ENCODE measurements at places on chromosomes 7 and 10. TPM values are rescaled to one million over a fixed set of nuclear protein-coding genes. Genes with fewer than 3 reads are reported as not detected.

- DNase-seq = no peak
- H3K4me3 ChIP-seq = no peak overlapping the region
- no peaks in the 10 kb centered on the region for H3K36me3 ChIP-seq
- H3K27ac ChIP-seq = no peak overlapping the region
- H3K4me1 ChIP-seq = peaks cover 5% of the 10 kb centered on the region
- no peaks in the 10 kb centered on the region for H3K27me3 ChIP-seq
These were observed 87.8 kb upstream of the LRRTM3 start for GRCh38 chr10:66837990-66838389.

DNA sequence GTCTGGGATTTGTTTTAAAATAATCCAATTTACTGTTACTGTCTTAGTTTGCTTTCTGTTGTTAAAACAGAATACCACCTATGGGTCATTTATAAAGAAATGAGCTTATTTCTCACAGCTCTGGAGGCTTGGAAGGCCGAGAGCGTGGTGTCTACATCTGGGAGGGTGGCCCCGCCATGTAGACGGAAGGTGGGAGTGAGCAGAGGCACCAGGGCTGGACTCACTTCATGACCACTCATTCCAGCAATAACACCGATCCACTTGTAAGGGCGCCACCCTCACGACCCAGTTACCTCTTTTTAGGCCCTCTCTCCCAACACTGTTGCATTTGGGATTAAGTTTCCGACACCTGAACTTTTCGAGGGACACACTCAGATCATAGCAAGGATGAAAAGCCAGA, 36.2 kb upstream of the CFAP46 start:
- H3K4me3 ChIP-seq = no peak overlapping the region
- no peaks in the 10 kb centered on the region for H3K36me3 ChIP-seq
- H3K27ac ChIP-seq = no peak overlapping the region
- H3K4me1 ChIP-seq = no peaks in the 10 kb centered on the region
- H3K27me3 ChIP-seq = peaks cover 17% of the 10 kb centered on the region

DNA sequence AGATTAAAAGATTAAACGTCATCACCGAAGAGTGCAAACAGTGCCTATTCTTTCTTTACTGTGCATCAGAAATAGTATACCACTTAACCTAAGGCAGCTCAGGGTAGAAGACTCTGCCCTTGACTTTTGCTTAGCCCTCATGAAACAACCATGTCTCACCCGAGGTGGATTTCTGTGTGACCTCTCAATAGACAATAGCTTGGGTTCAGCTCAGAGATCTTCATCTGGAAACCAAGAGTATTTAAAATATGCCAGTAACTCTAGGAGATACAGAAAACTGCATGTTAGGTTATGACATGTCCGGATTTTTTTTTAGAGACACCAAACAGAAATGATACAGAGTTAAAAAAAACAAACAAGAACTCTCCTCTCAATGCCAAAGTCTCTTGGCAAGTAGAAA, 75.8 kb downstream of the JAZF1 start:
- no peaks in the 10 kb centered on the region for H3K36me3 ChIP-seq
- H3K27me3 ChIP-seq = no peaks in the 10 kb centered on the region
- no peak for DNase-seq
- no peaks in the 10 kb centered on the region for H3K4me1 ChIP-seq

GRCh38 chr7:90461219-90461618, 8.2 kb upstream of the PTTG1IP2 start:
- peaks cover 12% of the 10 kb centered on the region for H3K36me3 ChIP-seq
- H3K4me3 ChIP-seq = no peak overlapping the region
- no peak for DNase-seq

Gene SCIN
- not detected for total RNA-seq

Measured in neural crest cell (in vitro differentiated cells).